Activated T-cell treated with anti-CD3 and anti-CD28 coated beads for 1 hour (primary cell): ENCODE measurements at places on chromosomes 2 and 18.

- no peak for DNase-seq
These were observed 108.8 kb downstream of the RND3 start for GRCh38 chr2:150378686-150379085.

- no peak for DNase-seq
These were observed 312.9 kb downstream of the GULP1 start for GRCh38 chr2:188604579-188604978.

- DNase-seq = no peak
These were observed 1.6 kb upstream of the SNED1 start for GRCh38 chr2:240996834-240997140.

- DNase-seq = no peak
These were observed 62.0 kb upstream of the NFU1 start for GRCh38 chr2:69499242-69499641.

DNA sequence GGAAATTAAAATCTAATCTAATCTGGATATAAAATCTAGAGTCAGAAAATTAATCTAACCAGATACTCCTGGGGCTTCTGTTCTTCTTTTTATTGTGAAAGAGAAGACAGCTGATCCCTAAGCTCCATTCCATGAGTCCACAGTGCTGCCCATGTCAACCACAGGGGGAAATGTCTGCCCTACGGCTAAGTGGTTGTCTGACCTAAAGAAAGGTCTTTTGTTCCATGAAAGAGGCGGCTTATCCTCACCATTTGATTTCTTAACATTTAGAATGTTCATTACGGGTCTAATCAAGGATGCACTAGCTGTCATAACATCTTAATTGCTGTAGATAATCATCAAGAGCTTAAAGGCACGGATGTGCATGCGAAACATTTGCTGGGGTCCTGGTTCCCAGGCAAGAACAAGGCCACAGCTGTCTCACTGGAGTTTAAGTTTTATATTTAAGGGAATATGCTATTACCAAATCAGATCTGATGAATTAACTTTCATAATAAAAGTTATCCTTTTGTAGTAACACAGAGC, 162.6 kb downstream of the PAX3 start:
- DNase-seq = no peak

DNA sequence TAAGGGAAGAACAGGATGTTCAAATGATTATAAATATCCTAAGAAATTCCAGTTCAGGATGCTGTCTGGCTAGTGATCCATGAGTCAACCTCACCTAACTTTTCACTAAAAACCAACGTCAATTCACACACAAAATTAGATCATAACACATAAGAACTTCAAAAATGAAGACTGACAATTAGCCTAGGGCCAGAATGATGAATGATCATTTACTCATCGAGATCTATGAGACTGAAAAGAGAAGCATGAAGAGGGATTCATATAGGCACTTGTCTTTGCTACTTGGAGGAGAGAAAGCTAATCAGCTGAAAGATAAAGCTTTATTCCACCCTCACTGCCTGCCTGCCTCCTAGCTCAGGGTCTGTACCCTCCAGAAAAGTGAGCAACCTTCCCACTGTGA, 29.8 kb downstream of the ADD2 start:
- DNase-seq = no peak

- no peak for DNase-seq
These were observed 287.8 kb upstream of the SETBP1 start for GRCh38 chr18:44392933-44393332.

DNA sequence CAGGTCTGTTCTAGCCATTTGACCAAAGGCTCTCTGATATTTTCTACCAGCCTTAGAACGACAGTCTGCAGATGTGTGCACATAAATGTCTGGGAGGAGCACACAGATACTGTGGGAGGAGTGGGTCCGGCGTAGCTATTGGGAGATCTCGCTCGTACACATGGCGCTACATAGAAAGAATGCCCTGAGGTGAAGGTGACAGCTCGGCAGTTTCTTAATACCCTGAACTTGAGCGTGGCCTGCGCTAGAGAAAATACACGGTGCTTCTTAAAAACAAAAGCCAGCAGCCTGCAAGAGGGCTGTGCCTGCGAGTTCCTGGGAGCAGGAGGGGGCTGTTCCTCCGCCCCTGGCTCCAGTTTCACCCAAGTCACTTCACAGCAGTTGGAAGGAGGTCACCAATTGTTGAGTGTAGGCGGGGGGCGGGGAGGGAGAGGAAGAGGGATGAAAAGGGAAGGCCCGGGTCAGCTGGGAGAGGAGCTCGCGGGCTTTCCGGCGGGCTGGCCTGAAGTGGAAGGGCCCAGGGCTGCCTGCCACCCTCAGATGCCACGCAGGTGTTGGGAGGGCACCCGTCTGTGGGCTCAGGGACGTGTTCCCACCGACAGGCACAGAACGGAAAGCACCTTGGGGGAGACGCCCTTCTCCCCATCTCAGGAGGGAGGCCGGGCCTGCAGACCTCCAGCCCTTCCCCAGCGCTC, 124.7 kb upstream of the ZNF516 start:
- no peak for DNase-seq

GRCh38 chr2:44479127-44479887, 117.6 kb downstream of the CAMKMT start:
- DNase-seq = no peak

GRCh38 chr2:160479269-160479668, 14.3 kb downstream of the RBMS1 start:
- DNase-seq = no peak

DNA sequence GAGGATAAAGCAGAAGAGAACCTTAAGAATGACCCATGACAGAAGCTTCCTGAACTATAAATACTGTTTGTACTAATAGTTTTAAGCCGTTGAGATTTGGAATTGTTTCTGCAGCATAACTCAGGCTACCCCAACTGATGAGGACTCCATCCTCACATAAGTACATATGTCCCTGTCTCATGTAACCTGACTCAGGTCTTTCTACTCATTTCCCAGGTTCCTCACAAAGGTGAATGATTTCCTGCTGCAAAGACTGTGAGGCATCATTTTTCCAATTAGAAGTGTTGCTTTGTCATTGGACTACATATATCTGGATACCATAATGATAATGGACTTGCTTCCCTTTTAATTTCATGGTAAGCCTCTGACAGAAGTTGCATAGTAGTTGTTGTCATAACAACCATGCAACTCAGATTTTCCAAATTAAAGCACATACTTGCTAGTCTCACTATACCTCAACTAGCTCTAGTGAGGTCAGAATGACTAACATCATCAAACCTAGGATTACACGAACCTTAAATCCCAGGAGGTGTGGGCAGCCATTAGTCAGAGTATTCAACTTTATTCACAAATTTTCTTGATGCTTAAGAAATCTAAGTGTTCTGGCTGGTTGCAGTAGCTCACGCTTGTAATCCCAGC, 38.0 kb upstream of the NEDD4L start:
- DNase-seq = no peak

DNA sequence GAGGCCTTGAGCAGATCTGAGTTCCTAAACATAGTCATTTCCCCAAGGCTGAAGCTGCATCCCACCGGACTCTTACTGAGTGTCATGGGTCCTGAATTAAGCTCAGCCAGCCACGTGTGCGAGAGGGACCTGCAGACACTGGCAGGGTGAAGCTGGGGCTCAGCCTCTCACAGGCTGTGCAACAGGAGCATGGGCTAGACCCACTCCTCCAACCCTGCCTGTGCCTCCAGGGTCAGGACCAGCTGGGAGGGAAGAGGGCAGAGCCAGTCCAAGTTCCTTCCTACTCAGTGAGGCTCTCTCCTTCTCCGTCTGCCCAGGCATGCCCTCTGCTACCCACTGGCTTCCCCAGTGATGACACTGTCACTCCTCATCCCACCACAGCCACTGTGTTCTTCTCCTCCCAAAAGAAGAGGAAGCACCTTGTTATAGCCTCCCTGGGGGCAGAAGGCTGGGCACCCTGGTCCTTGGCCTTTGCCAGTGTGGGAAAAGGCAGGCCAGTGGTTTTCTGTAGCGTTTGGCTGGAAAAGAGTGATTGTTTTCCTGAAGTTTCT, 78.9 kb downstream of the KCNF1 start:
- no peak for DNase-seq

DNA sequence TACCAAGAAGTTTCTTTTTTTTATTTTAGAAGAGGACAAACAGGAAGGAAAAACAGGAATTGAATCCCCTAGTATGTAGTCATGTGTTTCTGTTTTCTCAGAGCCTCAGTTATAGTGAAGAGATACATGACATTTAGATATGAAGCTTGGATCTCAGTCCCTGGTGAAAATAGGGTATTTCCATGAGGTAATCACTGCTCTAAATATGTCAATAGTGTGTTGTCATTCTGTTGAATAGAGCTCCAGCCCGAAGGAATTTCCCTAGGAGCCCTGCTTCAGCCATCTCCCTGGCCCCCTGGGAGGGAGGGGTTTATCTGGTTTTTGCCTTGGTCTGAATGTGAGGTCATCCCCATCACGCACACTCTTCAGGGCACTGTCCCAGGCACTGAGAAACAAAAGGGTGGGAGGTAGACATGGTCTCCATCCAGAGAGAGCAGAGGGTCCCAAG, 47.1 kb upstream of the REL start:
- no peak for DNase-seq

- peak; percentile 99 for DNase-seq
These were observed 602 bp upstream of the DNPEP start for GRCh38 chr2:219388121-219388906.

DNA sequence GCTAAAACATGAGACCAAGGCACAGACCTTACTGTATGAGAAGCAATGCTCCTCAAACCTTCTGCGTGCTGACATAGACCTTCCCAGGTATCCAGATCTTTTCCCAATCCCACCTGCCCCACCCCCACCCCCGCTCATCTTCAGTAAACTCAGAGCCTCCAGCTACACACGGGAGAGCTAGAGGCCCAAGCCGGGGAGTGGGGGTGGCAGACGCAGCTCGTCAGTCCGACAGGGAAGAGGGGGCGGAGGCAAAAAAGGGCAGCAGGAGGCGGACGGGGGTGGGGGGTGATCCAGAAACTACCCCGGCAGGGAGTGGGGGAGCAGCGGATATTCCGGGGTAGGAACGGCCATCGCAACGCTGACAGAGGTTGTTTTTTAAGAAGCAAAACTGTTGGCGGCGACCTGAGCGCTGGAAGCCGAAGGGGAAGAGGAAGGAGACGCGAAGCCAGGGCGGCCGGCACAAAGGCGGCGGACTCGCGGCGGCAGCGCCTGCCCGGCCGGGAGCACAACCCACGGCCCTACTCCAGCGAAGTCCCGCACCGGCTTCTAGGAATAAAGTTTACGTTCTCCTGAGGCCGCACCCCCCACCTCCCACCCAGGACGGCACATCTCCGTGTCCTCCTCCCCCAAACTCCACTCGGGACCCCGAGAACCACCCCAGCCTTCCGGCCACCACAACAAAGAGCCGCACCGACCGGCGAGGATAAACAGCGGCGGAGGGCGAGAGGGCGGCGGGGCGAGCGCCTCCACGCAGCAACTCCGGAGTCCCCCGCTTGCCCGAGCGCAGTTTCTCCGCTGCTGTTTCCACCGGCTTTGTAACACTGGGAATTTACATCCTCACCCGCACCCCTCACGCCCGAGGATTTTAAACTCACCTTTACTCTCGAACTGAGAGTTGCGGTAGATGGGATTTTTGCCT, 722 bp downstream of the BAZ2B start:
- DNase-seq = peak; percentile 12

DNA sequence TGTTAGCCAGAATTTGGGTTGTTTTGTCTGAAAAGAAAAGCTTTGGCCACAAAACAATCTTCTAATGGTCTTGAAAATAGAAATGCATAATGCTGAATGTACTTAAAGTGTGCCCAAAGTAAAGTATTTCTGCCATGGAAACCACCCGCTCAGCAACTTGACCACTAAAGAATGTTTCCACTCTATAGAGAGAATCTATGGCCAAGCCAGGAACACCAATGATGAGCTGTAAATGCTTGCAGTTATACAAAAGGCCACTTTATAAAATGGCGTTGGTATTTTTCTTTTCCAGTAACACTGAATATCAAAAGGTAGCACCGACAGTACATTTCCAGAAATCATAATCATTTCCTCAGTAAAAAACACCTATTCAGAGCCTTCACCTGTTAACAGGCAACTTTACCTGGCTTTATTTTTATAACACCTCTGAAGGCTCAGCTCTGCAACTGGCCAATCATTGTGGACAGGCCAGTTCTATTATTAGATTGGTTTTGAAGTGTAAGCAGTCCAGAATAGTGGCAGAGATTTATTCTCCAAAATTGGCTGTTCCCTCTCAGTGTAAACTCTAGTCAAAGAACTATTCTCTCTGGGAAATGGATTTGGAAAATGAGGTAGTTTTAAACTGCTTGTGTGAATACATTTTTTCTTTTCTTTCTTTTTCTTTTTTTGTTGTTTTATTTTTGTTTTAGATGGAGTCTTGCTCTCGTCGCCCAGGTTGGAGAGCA, 36.1 kb downstream of the SLC40A1 start:
- DNase-seq = no peak

DNA sequence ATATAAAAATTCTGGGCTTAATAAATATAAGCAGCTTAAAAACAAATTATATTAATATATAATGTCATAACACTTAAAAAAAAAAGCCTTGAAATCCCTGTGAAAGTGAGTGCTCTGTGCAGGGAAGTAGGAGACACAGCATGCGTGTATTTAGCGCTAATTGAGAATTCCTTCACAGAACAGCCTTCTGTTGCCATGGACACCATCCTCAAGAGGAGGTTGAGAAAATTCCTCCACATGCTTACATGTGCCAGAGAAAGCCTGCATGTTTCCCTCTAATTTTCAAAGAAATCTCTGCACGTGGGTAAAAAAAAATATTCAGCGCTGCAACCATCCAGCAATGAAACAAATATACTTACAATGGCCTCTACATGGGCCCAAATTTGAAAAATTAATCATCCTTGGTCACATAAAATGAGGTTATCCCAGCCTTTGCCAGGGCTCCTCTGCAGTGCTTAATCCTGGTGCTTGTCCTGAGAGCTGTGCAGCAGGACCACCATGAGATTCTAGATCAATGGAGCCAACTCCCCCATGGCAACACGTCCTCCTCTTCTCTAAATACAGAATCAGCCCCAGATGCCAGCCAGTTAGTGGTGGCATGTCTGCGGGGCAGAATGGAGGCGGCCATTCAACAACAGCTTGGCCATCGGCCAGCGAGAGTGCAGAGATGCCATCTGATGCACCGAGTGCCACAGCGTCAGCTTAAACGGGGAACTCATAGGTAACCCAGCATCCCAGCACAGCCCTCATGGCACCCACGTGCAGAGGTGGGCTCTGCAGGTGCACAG, 228.0 kb downstream of the MYT1L start:
- no peak for DNase-seq

- no peak for DNase-seq
These were observed 11.1 kb upstream of the RAB17 start for GRCh38 chr2:237601453-237602116.

GRCh38 chr2:207765547-207765946, 4.2 kb downstream of the FZD5 start:
- no peak for DNase-seq

DNA sequence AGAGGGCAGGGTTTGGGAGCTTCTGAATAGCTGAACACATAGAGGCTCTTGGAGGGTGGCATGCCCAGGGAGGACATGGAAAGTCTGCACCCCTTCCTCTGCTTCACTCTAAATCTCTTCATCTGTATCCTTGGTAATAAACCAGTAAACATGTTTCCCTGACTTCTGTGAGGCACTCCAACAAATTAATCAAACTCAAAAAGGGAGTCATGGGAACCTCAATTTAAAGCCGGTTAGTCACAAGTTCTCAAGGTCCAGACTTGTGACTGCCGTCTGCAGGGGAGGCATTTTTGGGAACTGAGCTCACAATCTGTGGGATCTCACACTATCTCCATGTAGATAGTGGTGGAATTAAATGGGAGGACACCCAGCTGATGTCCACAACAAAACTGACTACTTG, 33.1 kb upstream of the STON1 start:
- DNase-seq = no peak
